ENCODE measurements at places on chromosomes 11 and 22.

DNA sequence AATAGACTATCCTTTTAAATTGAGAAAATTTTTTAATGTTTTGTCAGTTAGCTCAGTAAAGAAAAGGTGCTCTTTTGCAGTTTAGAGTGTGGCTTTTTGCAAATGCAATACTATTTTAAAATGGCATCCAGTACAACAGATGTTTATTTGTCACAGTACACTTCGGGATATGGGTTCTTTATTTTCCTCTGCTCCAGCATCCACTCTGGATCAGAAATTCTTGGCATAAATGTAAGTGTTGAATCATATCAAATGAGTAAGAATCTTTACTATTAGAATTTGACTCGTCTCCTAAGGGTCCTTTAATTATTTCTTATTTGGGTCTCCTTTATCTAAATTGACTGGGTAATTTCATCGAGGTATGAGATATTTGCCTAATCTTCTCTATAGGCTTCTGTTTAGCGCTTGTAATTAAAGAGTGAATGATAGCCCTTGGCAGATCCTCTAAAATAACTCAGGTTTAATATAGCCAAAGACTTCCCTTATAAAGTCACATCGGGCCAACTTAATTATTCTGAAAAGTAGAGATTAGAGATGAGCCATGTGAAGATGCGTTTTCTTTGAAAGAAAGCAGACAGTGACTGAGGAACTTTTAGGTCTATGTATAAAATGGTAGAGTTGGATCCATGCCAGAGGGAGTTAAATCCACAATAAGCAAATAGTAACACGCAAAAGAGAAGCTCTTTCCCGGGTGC is 132.7 kb downstream of the CASP12 start:
- no peak for DNase-seq

GRCh38 chr11:206526-207207 is 532 bp downstream of the BET1L start:
- DNase-seq = no peak

DNA sequence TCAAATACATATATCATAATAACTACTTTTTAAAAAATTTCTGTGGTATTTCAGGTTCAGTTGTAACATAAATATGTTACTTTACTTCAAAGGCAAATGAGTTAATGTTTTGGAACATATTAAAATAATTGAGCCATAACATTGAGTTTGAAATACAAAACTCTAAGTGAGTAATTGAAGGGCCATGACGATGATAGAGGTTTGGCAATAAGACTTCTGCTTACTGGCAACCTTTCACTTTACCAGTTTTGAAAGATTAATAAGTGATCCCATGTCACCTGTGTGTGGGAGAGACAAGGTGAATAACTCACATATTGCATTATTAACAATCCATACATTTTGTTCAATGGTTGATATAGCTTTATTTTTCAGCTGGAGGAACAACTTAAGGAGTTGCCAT is 144.4 kb downstream of the GRIA4 start:
- no peak for DNase-seq

- DNase-seq = no peak
Observed at GRCh38 chr11:253160-253885, 16.5 kb downstream of the PSMD13 start.

- DNase-seq = no peak
Observed at GRCh38 chr11:86952221-86952875, 2.8 kb downstream of the FZD4 start.

- DNase-seq = no peak
Observed at GRCh38 chr11:116603728-116604323, 169.0 kb downstream of the BUD13 start.

GRCh38 chr11:114116800-114117199 is 57.3 kb downstream of the ZBTB16 start:
- no peak for DNase-seq

- DNase-seq = no peak
Observed at GRCh38 chr11:94027210-94027609, 6.1 kb downstream of the HEPHL1 start.

- no peak for DNase-seq
Observed at GRCh38 chr11:8694137-8694536, 11.5 kb downstream of the RPL27A start.

DNA sequence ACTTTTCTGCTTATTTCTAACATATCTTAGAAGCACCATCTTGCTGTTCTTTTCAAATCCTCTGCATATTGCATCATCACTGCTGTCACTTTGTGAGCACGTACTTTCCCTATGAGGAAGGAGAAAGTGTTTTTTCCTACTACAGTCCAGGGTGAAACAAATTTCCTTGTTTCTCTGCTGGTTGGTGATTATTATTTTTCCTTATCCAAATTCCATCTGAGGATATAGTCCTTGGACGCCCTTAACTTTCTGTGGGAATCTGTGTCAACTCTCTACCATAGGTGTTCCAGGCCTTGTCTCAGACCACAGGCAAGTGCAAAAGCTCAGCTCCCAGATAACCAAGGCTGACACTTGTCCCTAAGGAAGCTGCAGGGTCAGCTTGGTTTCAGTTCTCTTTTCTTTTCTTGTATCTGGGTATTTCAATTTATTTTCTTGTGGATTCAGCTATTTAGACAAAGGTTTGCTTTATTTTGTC is 29.4 kb upstream of the LYVE1 start:
- DNase-seq = no peak

GRCh38 chr22:48781868-48782267 is 1045.8 kb downstream of the BRD1 start:
- DNase-seq = no peak

DNA sequence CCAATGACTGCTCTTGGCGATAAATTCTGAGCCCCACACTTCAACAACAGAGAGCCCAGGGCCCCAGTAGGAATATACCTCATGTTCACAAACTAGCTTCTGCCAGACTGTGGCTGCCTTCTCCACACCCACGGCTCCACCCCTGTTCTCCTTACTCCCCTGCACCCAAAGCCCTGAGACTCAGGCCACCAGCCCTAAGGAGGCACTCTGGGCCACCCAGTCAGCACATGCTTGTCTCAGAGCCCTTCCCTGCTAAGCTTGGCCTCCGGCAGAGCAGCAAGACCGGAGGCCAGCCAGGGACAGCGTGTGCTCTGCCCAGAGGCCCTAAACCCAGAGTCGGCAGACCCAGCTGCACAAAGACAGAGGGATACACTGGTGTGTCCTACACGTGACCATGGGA is 27.9 kb downstream of the SPATA19 start:
- no peak for DNase-seq

- DNase-seq = no peak
Observed at GRCh38 chr11:104370478-104370877, 206.5 kb upstream of the PDGFD start.

Data from iPS DF 19.7 (cell line).